ENCODE measurements at places on chromosomes 1 and 21.
A peak's percentile ranks its signal among the peaks of the same experiment; 100 is the strongest.

DNA sequence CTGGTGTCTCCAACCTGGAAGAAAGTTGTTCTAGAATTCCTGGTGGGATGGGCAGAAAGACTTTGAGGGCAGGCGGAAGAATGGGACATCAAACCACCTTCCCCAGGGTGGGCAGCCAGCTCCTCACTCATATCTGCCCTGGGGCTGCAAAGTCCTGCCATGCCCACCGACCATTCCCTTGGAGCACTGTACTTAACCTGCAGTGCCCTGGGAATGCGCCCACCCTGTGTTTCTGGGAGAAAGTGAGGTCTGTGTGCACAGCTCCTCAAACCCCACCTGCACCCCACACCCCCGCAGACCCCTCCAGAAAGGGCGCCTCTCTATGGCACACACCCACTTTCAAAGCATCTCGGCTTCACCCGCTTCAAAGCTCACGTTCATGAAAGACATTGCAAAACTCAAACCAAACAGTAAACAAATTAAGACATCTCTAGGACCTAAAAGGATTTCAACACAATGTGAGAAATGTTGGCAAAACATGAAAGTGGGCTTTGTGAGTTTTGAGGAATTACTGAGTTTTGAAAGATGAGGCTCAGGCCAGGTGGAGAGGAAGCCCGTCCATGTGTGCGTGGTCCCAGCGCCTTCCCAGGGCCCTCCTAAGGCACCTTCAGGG is 25.1 kb downstream of the KRTAP10-1 start:
- no peak for DNase-seq

- DNase-seq = no peak
Observed at GRCh38 chr1:234865171-234866006, 255.4 kb upstream of the IRF2BP2 start.

GRCh38 chr1:108703939-108704338 is 8.8 kb upstream of the FNDC7 start:
- no peak for DNase-seq

- DNase-seq = no peak
Observed at GRCh38 chr21:44510508-44511218, 29.3 kb downstream of the KRTAP10-1 start.

DNA sequence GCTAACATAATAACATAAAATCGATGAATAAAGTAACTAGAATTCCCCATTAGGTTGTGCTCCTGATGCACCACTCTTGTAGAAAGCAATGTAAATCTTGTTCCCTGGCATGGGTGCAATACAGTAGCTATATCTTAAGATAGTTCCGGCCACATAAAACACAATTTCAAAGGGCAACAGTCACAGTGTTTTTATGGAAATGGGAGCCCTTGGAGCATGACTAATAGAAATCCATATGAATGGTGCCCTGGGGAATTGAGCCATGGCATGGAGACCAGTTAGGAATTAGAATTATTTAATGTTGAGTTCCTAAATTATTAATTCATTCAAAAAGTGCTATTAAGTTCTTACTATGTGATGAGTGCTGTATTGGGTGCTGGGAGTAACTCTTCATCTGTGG is 118.7 kb downstream of the KCNK2 start:
- DNase-seq = no peak

- no peak for DNase-seq
Observed at GRCh38 chr1:16438924-16439323, 1.6 kb upstream of the NECAP2 start.

DNA sequence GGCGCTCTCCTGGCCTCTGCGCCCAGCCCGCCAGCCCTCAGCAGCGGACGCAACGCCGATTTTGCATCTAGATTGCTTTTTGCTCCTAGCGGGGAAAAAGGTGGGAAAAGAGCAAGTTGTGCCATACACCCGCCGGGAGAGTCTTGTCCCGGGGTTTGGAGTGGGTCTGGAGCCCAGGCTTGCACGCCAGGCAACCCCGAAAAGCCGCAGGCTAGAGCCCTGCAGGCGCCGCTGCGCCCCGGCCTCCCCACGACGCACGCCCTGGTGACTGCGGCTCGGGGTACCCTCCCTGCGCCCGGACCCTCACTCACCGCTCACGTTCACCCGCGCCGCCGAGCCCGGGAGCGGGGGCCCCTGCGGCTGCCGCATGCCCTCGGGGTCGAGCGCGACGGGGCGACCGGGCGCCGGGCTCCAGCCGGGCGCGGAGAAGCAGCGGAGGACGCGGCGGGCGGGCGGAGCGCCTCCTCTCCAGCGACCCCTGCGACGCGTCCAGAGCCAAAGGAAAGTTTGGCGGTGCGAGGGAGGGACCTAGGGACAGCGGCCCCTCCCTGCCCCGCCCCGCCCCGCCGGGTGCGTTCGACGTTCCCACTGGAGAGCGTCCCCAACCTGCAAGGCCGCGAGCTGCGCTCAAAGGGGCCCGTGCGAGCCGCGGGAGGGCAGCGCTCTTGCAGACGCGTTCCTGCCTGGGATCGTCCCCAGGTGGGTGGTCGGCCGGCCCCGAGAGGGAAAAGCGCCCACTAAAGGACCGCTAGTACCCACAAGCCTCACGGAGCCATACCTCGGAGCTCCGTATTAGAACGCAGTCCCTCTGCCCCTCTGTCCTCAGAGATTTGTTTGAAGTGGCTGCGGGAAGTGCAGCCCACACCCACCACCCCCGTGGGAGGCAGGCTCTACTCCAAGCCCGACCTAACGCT is at the start of gene LPAR3:
LPAR3 (minus strand) TSS at position 502 of the 914 bp plus-strand sequence. CDS start 27,086 bp downstream, outside the sequence.
- no peak for DNase-seq

DNA sequence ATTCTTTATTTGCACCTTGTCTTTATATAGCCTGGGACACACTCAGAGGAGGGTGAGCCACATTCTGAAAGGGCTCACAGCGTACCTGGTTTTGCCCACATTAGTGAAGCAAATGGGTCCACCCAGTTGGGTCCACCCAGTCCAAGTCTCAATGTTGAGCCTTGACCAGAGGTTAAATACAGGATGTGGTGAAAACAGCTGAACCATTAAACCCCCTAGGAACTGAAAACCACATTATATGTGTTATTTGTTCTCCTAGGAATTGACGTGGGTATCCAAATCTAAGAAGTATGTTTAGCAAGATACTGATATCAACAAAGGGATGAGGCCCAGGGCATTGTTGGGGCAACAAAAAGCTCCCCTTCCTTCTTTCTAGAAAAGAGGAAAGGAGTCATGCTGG is 83.8 kb downstream of the SETD4 start:
- no peak for DNase-seq

- DNase-seq = no peak
Observed at GRCh38 chr1:23171181-23171755, 2.6 kb upstream of the LUZP1 start.

DNA sequence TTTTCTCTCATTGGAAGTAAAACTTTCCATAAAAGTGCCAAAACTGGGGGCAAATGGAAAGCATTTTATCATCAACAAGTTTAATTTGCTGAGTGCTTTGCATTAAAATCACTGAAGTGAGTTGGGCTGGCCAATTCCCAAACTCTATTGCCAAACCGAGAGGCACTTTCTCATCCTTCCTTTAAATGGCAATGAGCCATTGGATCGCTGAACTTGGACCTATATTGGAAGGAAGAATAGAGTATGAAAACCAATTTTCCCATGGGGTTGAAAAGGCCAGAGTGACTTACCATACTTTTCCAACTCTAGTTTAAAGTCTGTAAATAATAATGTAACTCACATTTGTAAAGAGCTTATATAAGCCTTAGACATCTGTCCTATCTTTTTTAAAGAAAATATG is 189.1 kb upstream of the C1orf87 start:
- no peak for DNase-seq

- DNase-seq = peak; percentile 44
Observed at GRCh38 chr1:19341201-19342061, 29.3 kb downstream of the SLC66A1 start.

DNA sequence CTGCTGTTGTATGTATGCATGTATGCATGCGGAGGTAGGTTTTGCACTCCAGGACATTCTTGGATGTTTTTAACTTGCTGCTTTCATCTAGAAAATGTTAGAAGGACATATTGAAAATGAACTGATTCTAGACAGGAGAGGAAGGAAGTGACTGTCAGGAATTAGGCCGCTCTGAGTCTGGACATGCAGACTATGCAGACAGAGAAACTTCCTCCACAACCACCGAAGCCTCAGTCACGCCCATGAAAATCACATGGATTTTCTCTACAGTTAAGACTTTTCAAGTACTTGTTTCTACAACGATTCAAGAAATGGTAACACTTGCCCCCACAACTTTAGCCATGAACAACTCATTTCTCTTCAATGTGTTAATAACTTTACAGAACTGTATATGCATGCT is 211.1 kb downstream of the SMYD3 start:
- DNase-seq = no peak

- no peak for DNase-seq
Observed at GRCh38 chr1:185091480-185091879, 46.1 kb downstream of the RNF2 start.
